Psoas muscle (tissue), 8 donors: ENCODE measurements at places on chromosomes 11 and 22. TPM values are rescaled to one million over a fixed set of nuclear protein-coding genes. Genes with fewer than 3 reads are reported as not detected.

Gene TRIM48
- total RNA-seq, result not detected

Gene ARRB1
- total RNA-seq, result 17.3 TPM

Gene CRYBB1
- total RNA-seq, result not detected

Gene MYOD1
- 45.6 TPM for total RNA-seq

Gene PAFAH1B2
- 35.1 TPM for total RNA-seq

Gene RASL10A
- 0.61 TPM for total RNA-seq

Gene ZBTB16
- total RNA-seq, result 233 TPM

Gene HSPB2
- 20.2 TPM for total RNA-seq

- DNase-seq, result no peak
Observed at GRCh38 chr11:61601512-61601911, 20.6 kb upstream of the SYT7 start.

- no peak for DNase-seq
Observed at GRCh38 chr22:45244916-45245315, 4.2 kb upstream of the KIAA0930 start.

DNA sequence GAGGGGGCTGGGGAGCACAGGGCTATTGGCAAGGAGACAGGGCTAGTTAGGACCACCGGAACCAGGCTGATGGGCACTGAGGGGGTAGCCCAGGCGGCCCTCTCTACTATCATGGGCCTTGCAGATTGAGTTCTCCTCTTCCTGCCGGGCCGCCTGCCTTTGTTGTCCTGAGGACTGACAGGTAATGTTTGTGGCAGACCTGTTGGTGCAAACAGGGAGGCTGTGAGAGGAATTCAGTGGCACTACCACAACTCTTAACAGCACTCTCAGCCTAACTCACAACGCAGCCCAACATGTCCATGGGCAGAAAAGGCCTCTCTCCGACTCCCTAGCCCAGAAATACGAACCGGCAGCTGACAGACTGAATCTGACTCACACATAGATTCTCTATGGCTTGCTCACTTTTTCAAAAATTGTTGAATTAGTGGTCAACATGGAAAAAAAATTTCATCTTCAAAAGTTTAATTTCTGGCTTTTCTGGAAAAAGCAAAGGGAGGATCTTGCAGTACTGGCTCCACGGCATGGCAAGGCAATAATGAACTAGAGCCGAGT, 11.4 kb downstream of the KCNJ5 start:
- DNase-seq, result no peak

DNA sequence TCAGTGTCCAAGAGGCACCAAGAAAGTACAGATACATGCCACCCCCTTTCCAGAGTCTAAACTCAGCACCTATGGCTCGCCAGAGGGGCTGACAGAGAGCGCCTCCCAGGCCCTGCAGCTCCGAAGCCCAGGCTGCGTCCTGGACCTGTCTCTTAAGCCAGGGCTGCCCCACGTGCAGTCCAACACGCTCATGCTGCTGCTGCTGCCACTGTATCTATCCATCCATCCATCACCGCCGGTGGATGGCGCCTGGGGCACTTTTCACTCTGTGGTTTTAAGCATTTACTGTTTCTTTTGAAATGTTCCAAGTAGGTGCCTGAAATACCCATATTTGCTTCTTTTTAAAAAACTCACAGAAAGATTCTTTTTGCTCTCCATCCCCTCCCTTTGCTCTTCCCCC, 41.8 kb downstream of the MACROD1 start:
- no peak for DNase-seq

- no peak for DNase-seq
Observed at GRCh38 chr11:61974766-61975631, 7.6 kb upstream of the FTH1 start.

GRCh38 chr11:69705901-69706787, 2.3 kb upstream of the FGF19 start:
- DNase-seq, result no peak

GRCh38 chr11:45563810-45564209, 101.6 kb downstream of the CHST1 start:
- no peak for DNase-seq

- no peak for DNase-seq
Observed at GRCh38 chr11:8372641-8373381, 109.1 kb upstream of the LMO1 start.

DNA sequence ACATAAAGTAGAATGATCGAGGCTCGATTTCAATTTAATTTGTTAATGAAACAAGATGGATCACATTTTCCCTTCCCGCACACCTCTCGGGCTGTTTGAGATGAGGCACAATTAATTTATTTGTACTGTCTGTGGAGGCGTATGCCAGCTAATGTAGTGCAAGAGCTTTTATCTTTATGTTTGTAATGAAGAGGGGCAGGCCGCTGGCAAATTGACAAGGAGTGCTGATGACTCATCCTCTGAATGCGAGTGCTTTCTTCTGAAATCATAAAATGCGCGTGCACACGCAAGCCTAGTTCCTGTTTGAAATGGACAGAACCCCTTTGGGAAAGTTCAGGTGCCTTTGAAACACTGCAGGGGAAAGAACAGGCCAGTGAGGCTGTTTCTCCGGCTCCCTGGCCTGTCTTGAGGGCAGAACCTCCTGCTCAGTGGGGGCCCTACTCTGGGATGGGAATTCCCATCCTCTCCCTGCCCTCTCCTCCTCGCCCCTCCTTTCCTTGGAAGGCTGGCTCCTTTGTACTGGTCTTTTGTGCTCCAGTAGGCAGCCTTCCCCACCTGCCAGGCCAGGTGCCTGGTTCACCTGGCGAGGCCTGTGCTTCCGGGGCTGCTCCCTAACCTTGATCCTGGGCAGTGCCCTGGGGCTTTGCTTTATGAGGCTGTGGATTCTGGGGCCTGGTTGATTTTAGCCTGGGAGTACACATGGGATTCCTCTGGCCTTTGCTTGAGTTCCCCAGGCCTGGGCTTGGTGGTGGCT, 50.3 kb downstream of the TEAD1 start:
- DNase-seq, result peak; percentile 66

- peak; percentile 9 for DNase-seq
Observed at GRCh38 chr22:35329114-35329847, 29.6 kb downstream of the TOM1 start.

DNA sequence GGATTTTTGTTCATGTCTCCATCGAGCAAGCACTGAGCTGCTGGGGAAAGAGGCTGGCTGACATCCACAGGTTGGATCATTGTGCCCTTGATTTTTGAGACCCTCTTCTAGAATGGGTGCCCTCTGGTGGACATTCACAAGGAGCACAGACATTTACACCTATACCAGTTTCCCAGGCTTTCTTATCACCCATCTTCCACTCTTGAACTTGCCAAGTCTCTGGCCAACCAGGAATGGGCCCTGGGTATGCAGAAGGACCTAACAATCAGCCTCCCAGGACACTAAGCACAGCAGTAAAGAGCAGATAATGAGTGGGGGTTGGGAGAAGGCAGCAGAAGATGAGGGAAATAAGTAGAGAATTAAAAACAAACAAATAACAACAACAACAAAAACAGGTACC, 5.7 kb upstream of the INTS4 start:
- no peak for DNase-seq

GRCh38 chr11:97739932-97740800, 1280.6 kb upstream of the CNTN5 start:
- DNase-seq, result no peak

DNA sequence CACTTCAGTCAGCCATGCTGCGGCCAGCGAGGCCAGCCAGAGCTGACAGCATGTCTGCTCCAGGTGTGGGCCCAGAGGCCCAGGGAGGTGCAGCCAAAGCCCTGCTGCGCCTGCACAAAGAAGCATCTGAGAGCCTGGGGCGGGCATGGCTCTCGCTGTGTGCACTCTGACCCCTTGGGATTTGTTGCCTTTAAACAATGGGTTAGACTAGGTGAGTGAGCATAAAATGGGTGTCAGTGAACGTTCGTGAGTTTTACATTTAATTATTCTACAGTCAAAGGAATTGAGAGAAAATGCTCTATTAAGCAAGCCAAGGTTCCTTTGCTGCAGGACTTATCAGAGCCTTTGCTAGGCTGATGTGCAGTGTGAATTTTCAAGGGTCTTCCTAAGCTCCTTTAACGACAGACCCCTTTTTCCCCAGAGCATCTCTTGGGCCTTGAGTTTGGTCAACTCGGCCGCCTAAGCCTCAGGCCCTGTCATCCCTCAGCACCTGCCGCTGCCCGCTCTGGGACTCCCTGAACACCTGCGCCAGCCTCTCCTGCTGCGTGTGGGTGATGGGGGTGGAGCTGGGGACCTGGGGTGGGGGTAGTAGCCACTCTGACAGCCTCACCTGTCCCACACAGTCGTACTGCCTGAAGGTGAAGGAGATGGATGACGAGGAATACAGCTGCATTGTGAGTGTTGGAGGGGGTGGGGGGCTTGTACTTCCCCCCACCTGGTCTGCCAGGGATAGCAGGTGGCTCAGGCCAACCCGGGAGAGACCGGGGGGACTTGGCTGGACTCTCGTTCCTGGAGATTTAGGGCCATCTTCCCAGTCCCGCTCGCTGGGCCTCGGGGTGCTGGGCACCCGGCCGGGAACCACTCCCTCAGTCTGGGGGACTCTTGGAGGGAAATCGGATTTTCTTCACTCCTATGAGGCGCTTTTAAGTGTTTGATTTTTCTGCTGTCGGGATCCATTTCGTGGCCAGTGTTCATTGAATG, 10.5 kb downstream of the SLC16A8 start:
- no peak for DNase-seq

GRCh38 chr11:75809991-75810390, 5.0 kb upstream of the UVRAG start:
- DNase-seq, result no peak

- DNase-seq, result no peak
Observed at GRCh38 chr11:84524422-84525051, 1102.6 kb downstream of the DLG2 start.

DNA sequence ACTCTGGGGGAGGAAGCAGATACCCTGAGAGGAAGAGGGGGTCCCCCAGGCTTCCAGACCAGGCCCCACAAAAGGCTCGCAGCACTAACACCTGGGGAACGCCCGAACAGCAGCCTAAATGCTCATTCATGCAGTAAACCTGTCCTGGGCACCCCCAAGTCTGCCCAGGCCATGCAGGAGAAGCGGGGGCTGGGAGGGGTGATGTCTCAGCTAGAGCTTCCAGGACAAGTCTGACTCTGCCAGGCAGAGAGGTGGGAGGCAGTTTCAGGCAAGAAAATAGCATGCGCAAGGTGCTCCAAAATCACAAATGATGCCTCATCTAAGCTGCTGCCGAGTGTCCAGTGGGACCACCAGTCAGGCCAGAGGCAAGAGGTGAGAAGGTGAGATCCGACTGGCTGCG, 14.6 kb downstream of the CABP7 start:
- no peak for DNase-seq

DNA sequence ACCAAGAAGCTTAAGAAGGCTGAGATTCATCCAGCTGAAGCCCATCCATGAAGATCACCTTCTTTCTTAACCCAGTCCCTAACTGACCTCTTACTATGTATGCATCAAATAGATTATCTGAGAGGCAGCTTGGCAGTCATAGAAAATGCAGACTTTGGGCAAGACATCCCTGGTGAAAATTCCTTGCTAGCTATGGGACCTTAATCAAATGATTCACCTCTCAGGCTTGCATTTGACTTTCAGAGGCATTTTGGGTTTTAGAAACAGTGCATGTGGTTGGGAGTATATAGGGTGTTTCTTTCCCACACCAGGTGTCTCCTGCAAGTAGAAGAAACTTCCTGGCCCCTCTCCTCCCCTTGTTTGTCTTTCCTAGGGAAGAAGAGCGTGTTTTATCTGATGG, 188.5 kb upstream of the ISX start:
- no peak for DNase-seq
